ENCODE measurements at places on chromosomes 6 and 20.

GRCh38 chr20:47700327-47700726 lies 85.0 kb downstream of the SULF2 start:
- DNase-seq: no peak

- DNase-seq: no peak
Measured at GRCh38 chr6:12017263-12017662, 5.2 kb downstream of the HIVEP1 start.

- no peak for DNase-seq
Measured at GRCh38 chr6:106715922-106716321, 86.5 kb downstream of the QRSL1 start.

GRCh38 chr6:149545258-149545753 lies 537 bp downstream of the PPIL4 start:
- no peak for DNase-seq

- DNase-seq: no peak
Measured at GRCh38 chr6:99612551-99613408, 6.1 kb downstream of the PRDM13 start.

GRCh38 chr6:6057442-6058053 lies 50.8 kb upstream of the NRN1 start:
- DNase-seq: peak; percentile 0

DNA sequence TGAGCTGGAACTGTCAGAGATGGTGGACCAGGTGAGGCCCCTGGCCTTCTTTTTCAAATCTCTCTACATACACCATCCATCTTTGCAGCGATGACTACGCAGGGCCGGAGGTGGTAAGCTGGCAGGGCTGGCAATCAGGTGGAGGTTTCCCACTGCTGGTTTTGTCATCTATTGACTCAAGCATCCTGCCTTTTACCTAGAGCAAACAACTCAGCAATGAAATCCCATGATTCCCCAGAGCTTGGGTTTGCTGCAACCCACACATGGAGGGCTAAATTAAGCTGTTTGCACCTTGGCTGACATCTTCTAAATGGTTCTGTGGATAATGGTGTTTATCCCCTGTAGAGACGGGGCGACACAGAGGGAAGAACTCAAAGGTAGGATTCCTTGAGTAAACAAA lies 170.2 kb downstream of the SCP2D1 start:
- no peak for DNase-seq

GRCh38 chr6:14270925-14271788 lies 153.6 kb downstream of the CD83 start:
- peak; percentile 51 for DNase-seq

GRCh38 chr6:146341493-146342230 lies 202.0 kb upstream of the RAB32 start:
- DNase-seq: no peak

Data from GM04504 (cell line).